ENCODE measurements at places on chromosomes 5 and 9. TPM values are rescaled to one million over a fixed set of nuclear protein-coding genes. Genes with fewer than 3 reads are reported as not detected.

SQSTM1 gene
- total RNA-seq, result 158 TPM

SPINK4 gene
- total RNA-seq, result not detected

TMEM215 gene
- not detected for total RNA-seq

SH3RF2 gene
- 0.09 TPM for total RNA-seq

OR1J2 gene
- not detected for total RNA-seq

- DNase-seq, result no peak
Observed at GRCh38 chr9:133203506-133204075, 5.5 kb downstream of the OBP2B start.

GRCh38 chr5:133147815-133148567, 96.2 kb downstream of the HSPA4 start:
- no peak for DNase-seq

DNA sequence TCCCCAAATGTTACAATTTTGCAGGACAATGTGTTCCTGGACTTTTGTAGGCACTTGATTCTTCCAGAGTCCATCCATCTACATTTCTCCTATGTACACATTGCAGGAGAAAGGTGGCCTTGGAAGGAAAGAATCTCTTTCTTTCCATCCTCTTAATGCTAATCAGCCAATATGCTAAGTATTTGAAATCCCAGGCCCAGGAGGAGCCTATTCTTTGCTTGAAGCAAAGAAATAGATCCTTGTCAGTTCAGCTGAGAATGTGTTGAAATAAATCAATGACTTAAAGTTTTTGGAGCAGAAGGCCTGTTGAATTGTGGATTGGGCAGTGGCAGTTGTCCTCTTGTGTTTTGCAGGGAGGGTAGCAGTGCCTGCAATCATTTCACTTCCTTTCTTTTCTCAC, 113.3 kb downstream of the PTTG1 start:
- DNase-seq, result no peak

GRCh38 chr5:60972231-60972630, 27.2 kb downstream of the NDUFAF2 start:
- no peak for DNase-seq

GRCh38 chr9:18260521-18260920, 213.4 kb upstream of the ADAMTSL1 start:
- no peak for DNase-seq

DNA sequence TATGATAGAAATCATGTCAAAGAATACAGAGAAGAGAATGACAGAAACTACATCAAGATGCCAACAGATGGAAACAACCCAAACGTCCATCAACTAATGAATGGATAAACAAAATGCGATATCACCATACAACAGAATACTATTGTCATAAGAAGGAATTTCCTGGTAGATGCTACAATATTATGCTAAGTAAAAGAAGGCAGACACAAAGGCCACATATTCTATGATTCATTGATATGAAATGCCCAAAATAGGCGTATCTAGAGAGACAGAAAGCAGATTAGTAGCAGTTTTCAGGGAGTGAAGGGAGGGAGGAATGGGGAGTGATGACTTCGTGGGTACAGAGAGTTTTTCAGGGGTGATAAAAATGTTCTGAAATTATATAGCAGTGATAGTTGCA, 58.3 kb upstream of the AKNA start:
- DNase-seq, result no peak

- no peak for DNase-seq
Observed at GRCh38 chr5:88377705-88378656, 109.3 kb upstream of the TMEM161B start.

Measured in CD8-positive, alpha-beta memory T cell (primary cell).